M059J (cell line): ENCODE measurements at places on chromosomes 5 and 9.

DNA sequence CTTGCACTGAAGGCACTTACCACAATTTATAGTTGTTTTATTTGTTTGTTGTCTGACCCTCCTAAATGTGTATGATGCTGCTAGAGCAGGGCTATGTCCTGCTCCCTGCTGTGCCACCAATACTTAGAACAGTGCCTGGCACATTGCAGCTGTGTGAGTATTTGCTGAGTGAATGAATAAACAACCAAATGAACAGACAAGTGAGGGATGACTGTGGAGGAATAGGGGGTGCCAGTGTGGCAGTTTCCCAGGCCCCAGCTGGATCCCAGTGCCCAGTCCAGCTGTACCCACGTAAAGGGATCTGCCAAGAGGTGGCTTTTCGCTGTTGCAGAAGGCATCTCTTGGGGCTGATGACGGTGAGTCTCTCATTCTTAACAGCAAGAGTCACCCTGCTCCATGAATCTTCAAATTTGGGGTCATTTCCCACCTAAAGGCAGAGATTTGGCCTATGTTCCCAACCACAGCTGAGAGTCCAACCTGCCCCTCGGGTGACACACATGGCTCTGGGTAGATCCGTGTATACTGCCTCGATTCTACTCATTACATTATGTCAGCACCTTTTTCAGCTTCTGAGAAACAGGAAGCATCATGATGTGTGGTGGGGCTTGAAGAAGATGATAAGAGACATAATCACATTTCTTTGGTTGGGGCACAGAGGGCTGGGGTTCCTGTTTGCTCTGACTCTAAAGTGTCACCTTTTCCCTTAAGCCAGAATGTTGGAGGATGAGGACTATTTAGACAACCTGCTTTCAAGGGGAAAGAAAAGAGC is 14.3 kb downstream of the IL5 start:
- DNase-seq, result no peak

GRCh38 chr9:32703635-32704034 is 68.2 kb upstream of the TAF1L start:
- no peak for DNase-seq

- no peak for DNase-seq
Measured at GRCh38 chr9:1775230-1775629, 239.9 kb upstream of the SMARCA2 start.

- DNase-seq, result no peak
Measured at GRCh38 chr5:120320626-120321025, 143.5 kb upstream of the PRR16 start.

- no peak for DNase-seq
Measured at GRCh38 chr5:178199581-178200434, 4.5 kb upstream of the HNRNPAB start.

GRCh38 chr9:621201-621855 is 220.2 kb upstream of the DMRT1 start:
- DNase-seq, result no peak

- no peak for DNase-seq
Measured at GRCh38 chr9:131731644-131732043, 8.2 kb downstream of the RAPGEF1 start.

GRCh38 chr9:13806714-13807113 is 507.2 kb downstream of the NFIB start:
- DNase-seq, result no peak

DNA sequence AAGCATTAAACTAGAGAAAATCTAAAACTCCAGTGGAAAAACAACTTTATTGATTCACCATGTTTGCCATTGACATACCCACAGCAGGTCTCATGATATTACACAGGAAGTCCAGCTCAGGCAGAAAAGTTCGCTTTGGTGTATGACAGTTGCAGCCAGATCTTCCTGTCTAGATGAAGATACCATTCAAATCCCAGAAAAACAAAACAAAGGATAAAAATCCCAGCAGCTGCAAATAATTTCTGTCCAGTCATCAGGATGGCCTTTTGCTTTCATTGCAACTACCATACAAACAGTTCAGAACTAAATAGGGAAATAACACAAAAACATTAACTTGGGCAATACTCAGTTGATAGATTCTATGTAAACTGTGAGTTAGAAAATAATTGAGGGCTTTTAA is 136.0 kb upstream of the NREP start:
- no peak for DNase-seq

DNA sequence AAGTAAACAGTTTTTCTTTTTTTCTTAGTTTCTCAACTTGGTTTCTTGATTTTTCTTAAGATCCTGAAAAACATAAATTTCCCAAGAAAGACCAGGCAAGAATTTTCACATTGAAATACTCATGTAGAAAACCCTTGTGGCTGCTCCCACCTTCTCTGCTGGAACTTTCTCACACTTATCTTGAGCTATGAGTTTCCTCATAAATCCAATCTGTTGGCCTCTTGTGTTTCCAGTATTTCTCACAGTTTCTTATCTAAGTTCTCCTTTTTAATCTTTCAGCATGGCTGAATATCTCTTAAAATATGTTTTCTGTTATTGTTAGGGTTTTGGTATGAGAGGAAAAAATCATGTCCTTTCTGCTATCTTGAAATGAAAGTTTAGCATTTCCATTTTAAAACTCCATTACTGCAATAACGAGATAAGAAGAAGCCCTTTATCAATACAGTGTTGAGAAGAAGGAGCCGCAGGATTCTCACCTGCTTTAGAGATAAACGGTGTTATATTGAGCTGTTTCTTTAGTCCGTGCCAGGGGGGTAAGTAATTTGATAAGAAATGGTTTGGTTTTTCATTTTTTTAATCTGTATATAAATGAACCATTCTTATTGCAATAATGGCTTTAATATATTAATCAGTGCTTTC is 89.3 kb downstream of the ALDH1A1 start:
- no peak for DNase-seq

GRCh38 chr5:8650186-8650585 is 781.2 kb downstream of the MTRR start:
- DNase-seq, result peak; percentile 67

GRCh38 chr5:135335031-135335828 is 63.8 kb downstream of the MACROH2A1 start:
- no peak for DNase-seq

- no peak for DNase-seq
Measured at GRCh38 chr5:176587398-176587797, 22.6 kb downstream of the GPRIN1 start.

- DNase-seq, result no peak
Measured at GRCh38 chr5:31153521-31153920, 40.0 kb upstream of the CDH6 start.

GRCh38 chr9:20028192-20028848 is 239.5 kb upstream of the SLC24A2 start:
- no peak for DNase-seq

DNA sequence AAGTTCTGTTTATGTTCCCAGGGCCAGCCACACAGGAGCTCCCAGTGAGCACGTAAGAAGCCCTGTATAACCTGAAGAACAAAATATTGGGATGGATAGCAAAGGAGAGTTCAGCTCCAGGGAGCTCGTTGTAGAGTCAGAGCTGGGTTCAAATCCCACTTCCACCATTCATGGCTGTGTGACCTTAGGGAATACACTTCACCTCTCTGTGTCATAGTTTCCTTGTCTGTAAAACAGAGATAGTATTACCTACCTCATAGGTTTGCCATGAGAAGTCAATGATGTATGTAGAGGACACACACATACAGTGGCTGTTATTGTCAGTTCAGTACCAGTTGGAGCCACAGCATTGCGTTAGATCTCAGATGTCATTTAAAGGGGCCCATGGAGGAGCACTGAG is 67.4 kb downstream of the MACROH2A1 start:
- no peak for DNase-seq

- DNase-seq, result peak; percentile 29
Measured at GRCh38 chr9:14349447-14350348, 35.8 kb upstream of the NFIB start.

DNA sequence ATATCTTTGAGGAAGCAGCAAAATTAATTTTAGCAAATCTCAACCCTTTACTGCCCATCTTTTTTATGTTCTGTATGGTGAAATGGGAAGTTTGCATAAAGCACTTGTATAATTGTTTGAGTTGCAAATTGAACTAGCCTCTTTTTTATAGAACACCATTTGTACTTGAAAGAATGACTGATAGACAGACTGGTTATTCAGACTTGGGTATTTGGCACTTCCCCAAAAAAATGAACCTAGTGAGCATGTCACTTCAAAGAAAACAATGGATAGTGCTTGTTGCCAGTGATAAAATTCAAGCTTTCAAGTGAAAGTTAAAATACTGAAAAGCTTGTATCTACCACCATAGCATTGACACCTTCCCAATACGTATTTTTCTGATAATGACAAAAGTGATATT is 115.8 kb downstream of the ERCC6L2 start:
- DNase-seq, result peak; percentile 15

DNA sequence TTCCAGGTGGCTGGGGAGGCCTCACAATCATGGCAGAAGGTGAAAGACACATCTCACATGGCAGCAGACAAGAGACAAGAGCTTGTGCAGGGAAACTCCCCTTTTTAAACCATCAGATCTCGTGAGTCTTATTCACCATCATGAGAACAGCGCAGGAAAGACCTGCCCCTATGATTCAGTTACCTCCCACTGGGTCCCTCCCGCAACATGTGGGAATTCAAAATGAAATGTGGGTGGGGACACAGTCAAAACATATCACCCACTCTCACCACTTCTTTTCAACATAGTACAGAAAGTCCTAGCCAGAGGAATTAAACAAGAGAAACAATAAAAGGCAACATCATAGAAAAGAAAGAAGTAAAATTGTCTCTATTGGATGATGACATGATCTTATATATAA is 223.4 kb upstream of the SLC24A2 start:
- no peak for DNase-seq

- no peak for DNase-seq
Measured at GRCh38 chr5:57950616-57951228, 468.1 kb upstream of the ACTBL2 start.

DNA sequence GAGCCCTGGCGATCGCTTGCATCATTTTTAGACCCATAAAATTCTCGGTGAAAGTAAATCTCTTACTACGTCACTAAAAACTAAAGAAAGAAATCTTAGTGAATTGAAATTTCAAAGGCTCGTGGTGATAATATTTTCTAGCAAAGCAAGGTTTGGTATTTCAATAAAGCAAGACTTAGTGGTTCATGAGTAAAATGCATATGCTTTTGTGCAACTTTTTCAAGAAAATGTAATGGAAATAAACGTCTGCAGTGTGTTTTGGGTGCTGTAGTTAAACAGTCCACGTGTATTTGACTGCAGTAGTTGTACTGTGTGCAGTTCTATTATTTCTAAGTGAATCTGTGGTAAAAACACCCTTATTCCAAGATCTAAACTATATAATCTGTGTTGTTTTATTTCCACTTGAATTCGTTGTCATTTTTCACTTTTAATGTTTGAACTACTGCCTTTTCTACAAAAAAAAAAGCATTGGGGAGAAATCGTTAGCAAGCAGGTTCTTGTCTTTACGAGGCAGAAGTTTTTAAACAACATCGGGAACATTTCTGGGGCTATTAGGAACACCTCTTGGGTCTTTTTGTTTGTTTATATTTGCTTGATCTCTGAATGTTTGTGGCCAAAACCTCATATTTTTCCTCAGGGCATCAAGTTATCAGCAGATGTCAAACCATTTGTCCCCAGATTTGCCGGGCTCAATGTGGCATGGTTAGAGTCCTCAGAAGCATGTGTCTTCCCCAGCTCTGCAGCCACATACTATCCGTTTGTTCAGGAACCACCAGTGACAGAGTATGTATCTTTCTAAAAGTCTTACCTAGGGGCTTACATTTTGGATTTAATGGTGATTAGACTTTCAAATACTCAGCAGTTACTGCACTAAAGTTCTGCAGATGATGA is 960 bp downstream of the SECISBP2 start:
- peak; percentile 54 for DNase-seq

DNA sequence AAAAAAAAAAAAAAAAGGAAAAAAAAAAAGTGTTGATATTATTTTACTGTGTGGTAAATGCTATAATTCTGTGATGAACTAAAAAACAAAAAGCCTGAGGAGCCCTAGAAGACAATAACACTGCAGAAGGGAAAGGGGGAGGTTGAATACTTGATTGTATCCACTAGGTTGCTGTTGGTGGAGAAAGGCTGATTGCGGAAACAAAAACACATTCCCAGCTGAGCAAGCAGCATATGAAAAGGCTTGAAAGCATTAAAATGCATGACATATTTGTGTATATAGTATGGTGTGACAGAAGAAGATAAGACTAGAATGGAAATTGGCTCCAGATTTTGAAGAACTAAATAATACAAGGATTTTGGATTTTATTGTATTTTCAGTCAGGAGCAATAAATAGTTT is 8.9 kb downstream of the RABGAP1 start:
- no peak for DNase-seq

- DNase-seq, result no peak
Measured at GRCh38 chr5:69451941-69452647, 37.2 kb downstream of the MARVELD2 start.

GRCh38 chr9:95399261-95399660 is 81.8 kb upstream of the FANCC start:
- DNase-seq, result no peak

DNA sequence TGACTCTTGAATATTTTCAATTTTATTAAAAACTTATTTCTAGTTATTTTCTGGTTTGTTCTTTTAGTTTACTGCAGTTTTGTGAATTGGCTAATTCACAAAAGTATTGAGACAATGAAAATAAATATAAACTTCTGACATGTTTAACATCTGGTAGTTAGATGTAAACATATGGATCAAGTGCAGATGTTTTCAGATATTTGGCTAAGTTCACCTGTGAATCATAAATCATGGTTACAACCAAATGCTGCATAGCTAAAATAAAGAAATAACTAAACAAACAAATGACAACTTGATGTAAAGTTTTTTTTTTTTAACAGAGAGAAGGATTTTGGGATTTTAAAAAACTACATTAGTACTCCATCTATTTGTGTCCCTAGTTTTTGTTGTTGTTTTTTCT is 484.6 kb downstream of the SLCO4C1 start:
- no peak for DNase-seq

- peak; percentile 55 for DNase-seq
Measured at GRCh38 chr5:62315376-62316175, 9.6 kb downstream of the KIF2A start.

DNA sequence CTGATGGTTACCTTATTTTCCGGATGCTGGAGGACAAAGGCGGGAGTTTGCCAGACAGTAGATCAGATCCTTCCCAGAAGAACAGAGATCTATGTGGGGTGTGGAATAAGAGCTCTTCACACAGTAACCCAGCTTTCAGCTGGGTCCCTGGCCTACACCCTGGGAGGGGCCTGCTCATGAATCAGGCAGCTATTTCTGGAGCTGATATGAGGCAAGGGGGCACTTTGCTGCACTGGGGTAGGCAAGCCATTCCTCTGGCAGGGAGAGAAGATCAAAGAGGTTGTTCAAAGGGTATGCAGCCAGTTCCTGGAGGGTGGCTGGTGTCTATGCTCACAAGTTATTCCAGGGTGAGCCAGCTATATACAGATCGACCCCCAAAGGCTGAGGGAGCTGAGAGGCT is 48.6 kb downstream of the CYSTM1 start:
- DNase-seq, result no peak

GRCh38 chr9:18608371-18608770 is 134.4 kb downstream of the ADAMTSL1 start:
- no peak for DNase-seq

DNA sequence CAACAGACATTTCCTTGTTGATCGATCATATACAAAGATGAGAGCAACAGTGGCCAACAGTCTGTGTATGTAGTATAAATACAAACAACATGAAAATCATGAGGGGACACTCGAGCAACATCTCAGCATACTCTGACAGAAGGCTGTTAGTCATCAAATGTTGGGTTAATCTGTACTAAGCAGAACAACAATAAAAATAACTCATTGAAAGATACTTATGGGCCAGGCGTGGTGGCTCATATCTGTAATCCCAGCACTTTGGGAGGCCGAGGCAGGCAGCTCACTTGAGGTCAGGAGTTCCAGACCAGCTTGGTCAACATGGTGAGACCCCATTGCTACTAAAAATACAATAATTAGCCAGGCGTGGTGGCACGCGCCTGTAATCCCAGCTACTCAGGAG is 67.3 kb downstream of the SCAI start:
- DNase-seq, result no peak
